ENCODE measurements at places on chromosomes 6 and 20.

DNA sequence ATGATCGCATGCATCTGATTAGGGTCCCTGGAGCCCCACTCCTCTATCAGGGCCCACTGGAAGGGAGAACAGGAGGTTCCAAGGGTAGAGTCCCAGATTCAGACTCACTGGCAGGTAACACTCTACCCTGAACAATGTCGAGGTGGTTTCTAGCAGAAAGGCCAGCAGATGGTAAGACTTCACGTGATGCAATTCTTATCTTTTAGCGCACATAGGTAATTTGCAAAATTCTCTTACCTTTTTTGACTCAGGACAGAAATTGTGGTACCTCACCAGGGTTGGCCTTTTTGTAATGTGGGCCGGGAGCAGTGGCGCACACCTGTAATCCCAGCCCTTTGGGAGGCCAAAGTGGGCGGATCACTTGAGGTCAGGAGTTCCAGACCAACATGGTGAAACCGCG is 228.1 kb upstream of the JARID2 start:
- no peak for DNase-seq

DNA sequence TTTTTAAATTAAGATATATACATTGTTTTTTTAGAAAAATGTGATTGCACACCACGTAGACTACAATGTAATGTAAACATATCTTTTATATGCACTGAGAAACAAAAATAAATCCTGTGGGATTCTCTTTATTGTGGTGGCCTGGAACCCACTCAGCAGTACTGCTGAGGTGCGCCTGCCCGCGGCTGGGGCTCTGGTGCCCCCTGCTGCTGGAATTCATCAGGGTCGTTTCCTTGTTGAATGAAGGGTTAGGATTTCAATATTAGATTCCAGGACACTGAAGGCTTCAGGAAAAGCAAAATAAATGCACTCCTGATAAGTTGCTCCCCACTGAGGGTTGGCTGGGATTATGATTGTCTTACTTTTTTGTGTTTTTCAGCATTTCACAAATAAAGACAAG is 175.8 kb upstream of the GGTLC1 start:
- DNase-seq, result no peak

DNA sequence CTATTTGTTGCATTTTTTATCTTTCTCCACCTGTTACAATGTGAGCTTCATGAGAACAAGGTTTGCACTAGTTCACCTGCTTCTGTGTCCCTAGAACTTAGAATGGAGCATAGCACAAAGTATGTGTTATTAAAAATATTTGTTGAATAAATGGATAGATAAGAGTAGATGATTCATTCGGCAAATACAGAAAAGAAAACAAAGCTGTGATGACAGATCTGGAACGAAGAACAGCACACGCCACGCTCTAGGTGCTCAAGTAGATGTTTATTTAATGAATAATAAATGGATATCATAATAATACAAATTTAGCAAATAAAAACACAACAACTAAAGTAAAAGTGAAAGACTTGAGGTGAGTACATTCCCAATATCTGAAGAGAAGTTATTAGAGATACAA is 273.1 kb downstream of the HAO1 start:
- no peak for DNase-seq

DNA sequence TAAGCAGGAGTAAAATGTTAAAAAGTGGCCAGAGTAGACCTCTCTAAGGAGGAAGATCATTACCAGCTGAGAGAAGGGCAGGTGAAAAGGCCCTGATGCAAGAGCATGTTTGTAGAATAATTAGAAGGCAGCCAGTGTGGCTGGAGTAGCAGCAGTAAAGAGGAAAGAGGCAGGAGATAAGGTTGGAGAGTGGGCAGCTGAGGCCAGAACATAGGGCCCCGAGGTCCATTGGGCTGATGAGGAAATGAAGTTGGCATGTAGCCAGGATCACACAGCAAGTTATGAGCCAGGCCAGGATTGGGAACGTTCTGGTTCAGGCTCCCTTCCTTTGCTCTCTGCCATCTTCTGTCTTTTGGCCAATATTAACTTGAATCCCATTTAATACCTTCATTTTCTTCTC is 51.6 kb downstream of the RALY start:
- no peak for DNase-seq

- peak; percentile 35 for DNase-seq
Observed at GRCh38 chr6:19691465-19692167, 145.6 kb upstream of the ID4 start.

GRCh38 chr6:150667977-150668716 is 68.5 kb downstream of the PLEKHG1 start:
- peak; percentile 87 for DNase-seq

- DNase-seq, result no peak
Observed at GRCh38 chr20:58235010-58235409, 6.6 kb upstream of the ANKRD60 start.

DNA sequence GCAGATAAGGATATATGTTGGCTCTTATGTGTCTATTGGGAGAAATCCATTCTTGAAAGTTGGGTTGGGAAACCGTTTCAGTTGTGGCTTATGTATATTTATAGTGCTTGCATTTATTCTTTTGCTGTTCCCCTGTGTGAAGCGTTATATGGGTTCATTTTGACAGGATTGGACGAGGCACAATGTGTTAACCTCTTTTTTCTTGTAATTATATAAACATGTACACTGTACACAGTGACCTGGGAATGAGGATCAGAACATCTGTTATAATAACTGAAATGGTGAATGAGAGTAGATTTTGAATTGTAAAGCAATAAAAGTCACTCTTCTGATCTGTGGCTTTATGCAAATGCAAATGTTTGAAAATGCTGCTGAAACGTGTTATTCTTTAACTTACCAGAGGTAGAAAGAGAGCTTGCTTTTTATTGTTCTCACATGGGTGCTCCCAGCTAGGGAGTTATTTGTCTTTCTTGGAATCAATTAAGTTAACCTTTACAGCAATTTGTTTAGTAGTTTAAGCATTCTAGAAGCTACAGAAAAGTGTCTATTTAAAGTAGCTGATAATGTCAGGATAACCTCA is 213.7 kb downstream of the GRIK2 start:
- no peak for DNase-seq

- DNase-seq, result no peak
Observed at GRCh38 chr6:122610690-122611455, 668 bp downstream of the PKIB start.

- no peak for DNase-seq
Observed at GRCh38 chr6:111664565-111665030, 58.9 kb upstream of the TRAF3IP2 start.

- no peak for DNase-seq
Observed at GRCh38 chr20:22815206-22815551, 219.9 kb upstream of the SSTR4 start.

DNA sequence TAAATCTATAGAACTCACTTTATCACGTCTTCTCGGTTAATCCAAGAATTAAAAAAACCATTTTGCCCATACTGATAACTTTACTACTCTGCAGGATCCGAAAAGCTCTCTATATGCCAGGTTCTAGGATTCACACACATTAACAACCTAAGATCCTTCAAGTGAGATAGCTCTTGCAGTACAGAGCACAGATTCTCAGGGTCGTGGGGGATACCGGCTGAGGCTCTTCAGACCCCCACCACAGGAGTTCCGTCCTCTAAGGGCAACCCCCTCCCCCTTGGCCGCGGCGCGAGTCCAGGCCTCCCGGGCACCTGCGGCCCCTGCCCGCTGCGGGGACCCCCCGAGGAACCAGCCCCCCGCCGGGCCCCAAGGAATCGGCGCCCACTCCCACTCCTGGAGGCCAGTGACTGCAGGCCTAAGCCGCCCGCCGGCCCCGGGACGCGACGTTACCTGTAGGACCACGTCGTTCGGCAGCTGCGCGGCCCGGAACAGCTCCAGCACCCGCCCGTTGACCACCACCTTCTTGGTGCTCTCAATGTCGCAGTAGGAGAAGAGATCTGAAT is 892 bp downstream of the REPS1 start:
- DNase-seq, result no peak

DNA sequence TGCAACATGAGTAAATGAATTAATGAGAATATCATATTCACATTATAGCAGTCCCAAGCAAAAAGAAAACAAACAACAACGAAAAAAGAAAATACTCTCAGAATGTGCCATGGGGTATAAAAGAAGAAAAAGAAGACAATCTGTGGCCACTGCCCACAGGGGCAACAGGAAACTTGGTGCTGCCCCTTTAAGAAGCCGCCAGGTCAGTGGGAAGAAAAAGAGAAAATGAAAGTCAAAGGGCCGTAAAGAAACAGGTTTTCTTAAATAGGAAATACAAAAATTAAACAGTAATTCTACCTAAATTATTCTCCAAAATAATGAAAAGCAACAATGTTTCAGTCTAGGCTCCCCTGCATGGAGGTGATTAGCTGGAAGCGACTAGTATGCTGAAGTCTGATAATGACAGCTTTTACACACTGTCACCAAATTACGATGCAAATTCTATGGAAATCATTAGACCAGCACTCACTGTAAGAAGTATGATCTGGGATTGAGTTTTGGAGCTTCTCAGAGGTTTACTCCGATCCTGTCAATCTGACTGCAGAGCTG is 23.6 kb downstream of the GMDS start:
- DNase-seq, result no peak

- DNase-seq, result no peak
Observed at GRCh38 chr20:32763202-32764004, 1.2 kb downstream of the DNMT3B start.

DNA sequence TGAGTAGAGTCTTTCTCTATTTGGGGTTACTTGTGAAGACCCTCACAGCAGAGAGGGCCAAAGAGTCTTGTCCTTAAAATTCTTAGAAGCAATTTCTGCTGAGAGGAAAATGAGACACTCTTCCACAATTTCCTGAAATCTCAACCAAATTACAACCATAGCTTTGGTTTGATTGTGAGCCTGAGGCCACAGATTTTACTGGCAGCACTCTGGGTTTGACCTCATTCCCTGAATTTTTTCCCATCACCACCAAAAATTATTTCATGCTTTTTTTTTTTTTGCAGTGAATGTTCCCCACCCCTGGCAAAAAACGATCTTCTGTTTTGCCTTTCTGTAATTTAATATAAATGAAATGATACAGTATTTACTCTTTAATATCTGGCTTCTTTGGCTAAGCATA is 125.5 kb downstream of the THEMIS start:
- no peak for DNase-seq

- no peak for DNase-seq
Observed at GRCh38 chr6:150640556-150641209, 41.0 kb downstream of the PLEKHG1 start.

GRCh38 chr6:116761779-116762178 is 3.7 kb downstream of the FAM162B start:
- DNase-seq, result no peak

GRCh38 chr6:41546866-41547798 is 951 bp downstream of the FOXP4 start:
- peak; percentile 27 for DNase-seq

DNA sequence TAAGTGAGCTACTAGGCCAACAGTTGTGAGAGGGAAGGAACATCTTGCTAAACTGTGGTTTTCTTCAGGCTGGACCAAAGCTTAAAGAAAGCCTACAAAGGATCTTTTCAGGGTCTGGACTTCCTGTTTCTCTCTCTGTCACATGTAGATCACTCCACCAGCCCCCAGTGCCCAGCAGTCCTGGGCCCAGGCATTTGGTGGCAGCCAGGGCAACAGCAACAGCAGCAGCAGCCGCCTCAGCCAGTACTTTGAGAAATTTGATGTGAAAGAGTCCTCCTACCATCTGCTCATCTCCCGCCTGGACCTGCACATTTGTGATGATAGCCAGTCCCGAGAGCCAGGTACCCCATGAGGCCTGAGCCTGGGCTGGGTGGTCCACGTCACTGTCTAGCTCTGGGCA is 44.1 kb downstream of the BLTP3A start:
- DNase-seq, result no peak

DNA sequence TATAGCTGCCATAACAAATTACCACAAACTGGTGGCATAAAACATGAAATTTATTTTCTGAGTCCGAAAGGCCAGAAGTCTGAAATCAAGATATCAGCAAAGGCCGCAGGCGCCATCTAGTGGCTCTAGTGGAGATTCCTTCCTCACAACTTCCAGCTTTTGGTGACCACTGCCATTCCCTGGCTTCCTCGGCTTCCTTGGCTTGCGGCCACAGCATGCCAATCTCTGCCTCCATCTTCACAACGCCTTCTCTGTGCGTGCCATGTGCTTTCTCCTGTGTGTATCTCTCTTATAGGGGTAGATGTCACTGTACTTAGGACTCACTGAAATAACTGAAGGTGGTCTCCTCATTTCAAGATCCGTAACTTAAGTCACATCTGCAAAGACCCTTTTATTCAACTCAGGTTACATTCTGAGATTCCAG is 5.4 kb upstream of the PLAGL1 start:
- peak; percentile 76 for DNase-seq

DNA sequence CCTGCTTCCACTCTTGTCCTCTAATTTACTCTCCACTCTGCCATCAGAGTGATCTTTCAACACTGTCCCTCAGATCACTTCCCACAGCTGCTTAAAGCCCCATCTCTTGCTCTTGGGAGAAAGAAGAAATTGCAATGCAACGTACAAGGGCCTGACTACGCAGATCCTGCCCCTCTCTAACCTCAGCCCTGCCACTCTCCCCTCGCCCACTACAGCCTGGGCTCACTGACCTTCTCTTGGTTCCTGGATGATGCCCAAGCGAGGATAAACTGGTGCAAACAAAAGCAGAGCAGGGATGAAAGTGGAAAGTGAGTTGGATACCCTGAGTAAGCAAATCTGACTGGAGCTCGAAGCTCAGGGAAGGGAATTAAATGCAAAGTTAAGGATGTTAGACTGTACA is 92.9 kb downstream of the MAP3K5 start:
- no peak for DNase-seq

DNA sequence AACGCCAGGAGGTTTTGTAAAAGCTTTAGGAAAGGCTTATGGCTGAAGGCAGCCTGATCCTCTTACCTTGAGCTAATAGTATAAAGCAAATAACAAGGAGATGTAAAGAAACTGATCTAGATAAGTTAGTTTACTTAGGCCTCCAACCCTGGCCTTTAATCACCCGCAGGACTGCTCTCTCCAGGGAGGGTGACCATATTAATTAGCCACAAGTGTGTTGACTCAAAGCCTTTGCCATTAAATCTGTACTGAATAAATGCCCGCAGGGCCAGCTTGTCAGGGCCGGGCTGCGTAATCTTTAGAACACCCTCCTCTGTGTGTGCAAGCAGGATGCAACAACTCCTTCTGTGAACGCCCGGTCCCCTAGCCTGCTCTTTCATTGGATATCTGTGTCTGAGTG is 6.1 kb upstream of the PRSS16 start:
- DNase-seq, result no peak

DNA sequence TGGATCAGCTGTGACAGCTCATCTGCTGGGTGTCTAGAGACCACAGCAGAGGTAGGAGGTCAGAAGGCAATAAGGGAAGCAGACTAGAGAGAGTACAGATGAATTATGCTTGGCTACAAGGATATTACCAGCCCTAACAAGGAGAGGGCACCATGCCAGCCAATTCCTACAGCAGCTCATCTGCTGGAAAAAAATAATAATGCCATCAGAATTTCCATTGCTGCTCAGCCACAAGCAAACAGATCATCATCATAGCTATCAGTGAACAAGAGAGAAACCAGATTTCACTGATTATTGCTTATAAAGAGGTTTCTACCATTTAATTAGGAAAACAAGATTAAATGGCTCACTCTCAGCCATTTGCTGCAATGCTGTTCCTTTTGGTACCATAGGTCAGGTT is 66.5 kb downstream of the PSMG4 start:
- peak; percentile 50 for DNase-seq
